ENCODE measurements at places on chromosomes 1 and 21.

DNA sequence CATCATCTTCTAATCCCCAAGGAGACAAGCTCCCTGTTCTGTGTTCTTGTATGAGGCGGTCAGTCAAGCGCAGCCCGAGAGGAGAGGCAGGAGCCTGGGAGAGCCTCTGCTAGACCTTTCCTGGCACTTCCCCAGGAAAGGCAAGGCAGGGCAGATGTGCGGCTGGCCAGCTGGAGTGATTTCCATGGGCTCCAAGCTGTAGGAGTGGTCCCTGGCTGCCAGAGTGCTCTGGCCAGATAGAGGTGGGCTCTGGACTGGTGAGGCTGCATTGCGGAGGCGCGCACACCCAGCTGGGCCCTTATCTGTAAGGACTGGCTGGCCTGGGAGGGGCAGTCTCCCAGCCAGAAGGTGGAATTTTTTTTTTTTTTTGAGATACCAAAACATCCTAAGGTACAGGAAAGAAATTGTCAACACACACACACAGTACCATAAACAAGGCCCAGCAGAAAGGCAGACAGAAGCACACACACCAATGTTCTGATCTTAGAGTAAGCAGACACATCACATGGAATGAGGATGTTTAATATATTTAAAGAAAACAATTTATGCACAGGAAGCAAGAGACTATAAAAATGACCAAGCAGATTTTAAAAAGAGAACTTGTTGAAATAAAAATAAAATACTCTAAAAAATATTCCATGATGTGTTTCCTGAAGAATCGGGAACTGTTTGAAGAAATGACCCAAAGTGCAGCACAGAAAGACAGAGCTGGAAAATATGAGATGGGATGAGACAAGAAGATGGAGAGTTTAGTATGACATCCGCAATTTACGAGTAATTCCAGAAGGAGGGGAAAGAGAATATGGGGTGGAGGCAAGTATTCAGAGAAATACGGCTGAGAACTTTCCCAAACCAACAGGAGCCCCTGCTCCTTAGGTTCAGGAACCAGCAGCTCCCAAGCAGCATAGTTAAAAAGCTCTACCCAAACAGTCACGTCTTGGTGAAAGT, 13.4 kb downstream of the IBA57 start:
- DNase-seq: no peak

DNA sequence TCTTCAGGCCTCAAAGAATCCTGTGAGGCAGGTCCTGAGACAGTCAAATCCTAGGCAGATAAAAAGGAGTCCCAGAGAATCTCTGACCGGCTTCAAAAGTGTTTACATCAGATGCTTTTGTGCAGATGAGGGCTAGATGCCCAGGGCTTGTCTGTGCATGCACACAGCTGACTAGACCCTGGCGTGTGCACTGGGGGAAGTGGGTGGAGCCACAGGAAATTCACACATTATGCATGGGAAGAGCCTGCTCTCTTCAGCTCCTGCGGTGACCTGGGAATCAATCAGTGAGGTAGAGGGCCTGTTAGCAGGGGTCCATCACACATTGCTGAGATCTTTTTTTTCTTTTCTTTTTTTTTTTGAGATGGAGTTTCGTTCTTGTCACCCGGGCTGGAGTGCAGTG, 36.6 kb upstream of the NHLH2 start:
- DNase-seq: no peak

DNA sequence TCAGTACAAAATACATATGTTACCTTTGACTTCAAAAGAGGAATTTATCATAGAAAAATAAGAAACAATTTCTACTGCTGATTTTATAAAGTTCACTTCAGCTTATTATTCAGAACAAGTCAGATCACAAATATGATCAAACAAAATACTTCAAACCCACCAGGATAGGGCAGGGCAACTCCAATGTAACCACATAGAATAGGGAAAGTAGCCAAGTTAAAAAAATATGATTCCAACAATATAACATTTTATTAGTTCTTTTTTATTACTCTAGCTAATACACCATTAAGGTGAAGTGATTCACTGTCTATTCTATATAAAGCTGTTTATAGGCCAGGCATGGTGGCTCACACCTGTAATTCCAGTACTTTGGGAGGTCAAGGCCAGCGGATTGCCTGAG, 54.6 kb upstream of the ZNHIT6 start:
- DNase-seq: no peak

DNA sequence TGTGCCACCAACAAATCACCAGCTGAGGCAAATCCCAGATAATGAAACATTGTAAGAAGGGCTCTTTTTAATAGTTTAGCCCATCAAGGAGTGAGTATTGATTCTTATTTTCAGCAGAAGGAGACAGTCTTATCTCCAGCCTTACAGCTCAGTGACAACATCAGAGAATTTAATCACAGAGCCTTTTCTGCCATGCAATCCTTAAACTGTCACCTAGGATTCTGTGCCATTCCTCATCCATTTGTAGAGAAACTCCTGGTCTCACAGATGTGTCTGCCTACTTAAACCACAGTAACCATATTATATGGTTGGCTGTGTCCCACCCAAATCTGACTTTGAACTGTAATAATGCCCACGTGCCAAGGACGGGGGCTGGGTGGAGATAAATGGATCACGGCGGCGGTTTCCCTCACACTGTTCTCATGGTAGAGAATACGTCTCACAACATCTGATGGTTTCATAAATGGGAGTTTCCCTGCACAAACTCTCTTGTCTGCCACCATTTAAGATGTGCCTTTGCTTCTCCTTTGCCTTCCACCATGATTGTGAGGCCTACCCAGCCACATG, 217.7 kb downstream of the RERE start:
- no peak for DNase-seq

DNA sequence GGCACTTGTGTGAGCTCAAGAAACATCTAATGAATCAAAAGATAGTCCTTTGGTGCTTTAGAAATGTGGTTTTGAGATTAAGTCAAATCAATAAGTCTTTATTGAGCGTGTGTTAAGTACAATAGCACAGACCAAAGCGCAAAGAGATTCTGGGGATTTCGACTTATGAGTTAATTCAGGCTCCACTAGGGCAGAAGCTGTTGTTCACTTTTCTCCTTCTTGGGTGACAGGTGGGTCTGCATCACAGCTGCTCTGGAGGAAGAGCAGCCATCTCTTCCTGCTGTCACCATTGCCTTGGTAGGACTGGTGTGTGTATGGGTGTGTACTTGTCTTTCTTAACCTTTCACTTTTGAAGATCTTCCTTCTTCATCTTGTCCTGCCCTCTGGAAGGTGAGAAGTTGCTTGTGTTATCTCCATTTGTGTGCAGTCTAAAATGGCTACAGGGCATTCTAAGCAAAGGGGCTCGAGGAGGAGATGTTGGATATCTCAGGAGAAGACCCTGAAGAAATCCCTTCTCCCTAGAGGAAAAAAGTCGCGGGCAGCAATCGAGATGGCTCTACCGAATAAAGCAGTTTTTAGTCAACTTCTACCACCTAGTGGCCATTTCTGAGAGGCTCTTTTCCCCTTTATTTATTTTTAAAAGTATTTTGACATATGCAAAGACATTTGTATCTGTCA, 22.9 kb upstream of the DISC1 start:
- peak; percentile 44 for DNase-seq

GRCh38 chr1:205030896-205031295, 12.1 kb upstream of the CNTN2 start:
- DNase-seq: no peak

DNA sequence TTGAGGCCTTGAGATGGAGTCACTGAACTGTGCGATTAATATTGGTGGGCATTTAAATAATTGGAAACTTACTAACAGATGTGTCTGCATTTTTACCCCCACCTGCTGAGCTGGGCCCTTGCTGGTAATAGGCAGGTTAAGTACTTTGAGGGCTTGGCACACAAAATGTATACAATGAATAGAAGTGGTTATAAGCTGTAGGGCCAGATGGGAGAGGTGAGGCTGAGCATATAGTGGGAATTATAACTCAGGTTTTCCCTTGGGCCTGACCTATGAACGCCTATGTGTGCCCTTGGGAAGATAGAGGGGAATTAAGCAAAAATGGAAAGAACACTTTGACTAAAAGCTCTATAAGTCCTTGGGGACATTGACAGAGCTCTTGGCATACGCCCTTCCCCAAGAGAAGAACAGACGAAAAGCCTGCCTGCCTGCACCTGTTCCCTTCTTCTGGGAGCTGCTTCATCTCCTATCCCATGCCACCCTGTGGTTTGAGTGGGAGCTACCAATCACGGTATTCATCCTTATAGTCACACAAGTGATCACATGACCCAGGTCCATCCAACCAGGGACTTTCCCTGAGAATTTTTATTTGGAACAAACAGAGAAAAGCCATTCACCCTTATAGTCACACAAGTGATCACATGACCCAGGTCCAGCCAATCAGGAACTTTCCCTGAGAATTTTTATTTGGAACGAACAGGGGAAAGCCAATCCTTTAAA, 260.7 kb upstream of the CSF3R start:
- DNase-seq: no peak

DNA sequence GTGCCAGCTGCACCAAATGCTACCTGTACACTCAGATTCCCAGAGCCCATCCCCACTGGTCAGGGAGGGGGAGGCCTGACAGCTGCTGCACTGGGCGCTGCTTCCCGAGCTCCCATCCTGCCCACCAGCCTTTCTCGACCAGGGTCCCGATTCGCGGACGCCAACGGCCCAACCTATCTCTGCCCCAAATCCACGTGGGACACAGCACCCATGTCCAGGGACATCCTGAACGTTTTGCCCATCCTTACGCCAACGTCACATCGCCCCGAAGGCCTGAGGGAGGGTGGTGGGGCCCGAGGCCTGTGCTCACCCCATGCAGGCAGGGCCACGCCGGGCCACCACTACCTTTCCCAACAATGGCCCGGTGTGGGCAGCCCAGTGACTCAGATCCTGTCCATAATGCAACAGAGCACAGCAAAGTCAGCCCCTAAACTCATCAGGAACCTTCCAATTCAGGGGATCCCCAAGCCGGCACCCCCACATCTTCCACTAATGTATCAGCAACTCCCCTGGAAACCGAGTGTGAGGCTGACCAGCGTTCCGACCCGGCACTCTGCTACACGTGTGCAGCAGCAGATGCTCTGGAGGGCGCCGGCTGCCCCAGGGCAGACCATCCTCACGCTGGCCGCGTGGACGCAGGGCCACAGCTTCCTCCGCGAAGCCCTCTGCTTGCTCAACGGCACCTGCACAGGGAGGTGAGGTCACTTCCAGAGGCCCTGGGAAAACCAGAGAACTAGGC, 11.3 kb upstream of the TMEM240 start:
- no peak for DNase-seq

DNA sequence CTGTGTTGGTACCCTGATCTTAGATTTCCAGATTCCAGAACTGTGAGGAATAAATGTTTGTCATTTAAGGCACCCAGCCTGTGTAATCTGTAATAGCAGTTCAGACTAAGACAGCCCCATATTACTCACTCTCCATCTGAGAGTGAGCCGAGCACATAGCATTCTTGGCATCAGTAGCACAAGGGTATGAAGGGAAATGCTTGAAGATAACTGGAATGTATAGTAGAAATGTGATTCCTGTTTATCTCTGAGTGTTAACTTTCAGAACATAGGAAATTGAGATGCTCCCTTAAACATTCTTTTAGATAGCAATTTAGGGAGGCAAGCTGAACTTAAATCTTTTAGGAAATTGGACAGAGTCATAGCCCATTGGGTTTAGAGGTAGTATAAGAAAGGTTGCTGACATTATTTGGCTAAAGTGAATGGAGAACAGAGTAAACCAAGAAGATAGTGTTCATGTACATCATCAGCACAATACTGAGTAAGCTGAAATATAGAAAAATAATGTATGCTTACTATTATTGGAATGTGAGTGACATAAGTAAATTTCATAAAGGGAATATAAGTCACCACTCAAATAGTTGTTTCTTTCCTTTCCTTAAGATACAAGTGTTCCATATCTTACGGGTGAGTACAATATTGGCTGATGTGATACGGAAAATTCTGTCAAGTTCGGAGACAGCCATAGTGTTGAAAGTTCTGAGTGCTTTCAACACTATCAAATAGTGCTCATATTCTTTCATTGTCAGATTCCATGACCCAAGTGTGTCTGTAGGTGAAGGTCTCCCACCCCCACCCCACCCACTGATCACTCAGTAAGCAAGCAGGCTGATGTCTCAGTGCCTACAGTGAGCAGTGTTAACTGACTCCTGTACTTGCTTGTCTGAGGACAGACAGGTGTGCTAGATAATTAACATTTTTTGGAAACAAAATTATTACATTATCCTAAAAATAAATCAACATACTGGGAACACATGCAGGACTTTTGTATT, 73.7 kb downstream of the LRRC8D start:
- no peak for DNase-seq

- no peak for DNase-seq
Observed at GRCh38 chr1:7376676-7377075, 394.4 kb upstream of the VAMP3 start.

DNA sequence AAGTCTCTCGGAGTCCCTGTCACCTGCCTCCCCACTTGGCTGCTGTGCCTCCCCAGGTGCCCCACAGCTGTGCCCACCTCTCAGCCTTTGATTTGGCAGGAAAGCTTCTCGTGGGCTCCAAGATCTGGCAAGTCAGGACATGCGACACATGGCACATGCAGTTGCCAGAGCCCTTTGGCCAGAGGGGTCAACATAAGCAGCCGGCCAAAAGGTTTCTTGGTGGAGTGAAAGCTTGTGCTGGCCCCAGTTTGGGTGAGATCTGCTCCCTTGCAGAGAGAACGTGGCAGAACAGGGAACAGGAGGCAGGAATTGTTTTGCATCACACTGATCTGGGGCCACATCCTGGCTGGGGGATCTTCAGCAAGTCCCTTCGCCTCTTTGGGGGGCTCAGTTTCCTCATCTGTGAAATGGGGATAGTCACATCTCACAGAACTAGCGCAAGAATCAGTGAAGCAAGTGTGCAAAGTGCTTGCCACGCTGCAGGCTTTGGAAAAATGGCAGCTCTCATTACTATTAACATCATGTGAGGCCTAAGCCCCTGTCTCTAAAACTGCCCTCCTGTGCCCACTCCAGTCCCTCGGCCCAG, 232.6 kb downstream of the TRABD2B start:
- DNase-seq: no peak

- DNase-seq: no peak
Observed at GRCh38 chr1:96519851-96520578, 201.6 kb upstream of the PTBP2 start.

DNA sequence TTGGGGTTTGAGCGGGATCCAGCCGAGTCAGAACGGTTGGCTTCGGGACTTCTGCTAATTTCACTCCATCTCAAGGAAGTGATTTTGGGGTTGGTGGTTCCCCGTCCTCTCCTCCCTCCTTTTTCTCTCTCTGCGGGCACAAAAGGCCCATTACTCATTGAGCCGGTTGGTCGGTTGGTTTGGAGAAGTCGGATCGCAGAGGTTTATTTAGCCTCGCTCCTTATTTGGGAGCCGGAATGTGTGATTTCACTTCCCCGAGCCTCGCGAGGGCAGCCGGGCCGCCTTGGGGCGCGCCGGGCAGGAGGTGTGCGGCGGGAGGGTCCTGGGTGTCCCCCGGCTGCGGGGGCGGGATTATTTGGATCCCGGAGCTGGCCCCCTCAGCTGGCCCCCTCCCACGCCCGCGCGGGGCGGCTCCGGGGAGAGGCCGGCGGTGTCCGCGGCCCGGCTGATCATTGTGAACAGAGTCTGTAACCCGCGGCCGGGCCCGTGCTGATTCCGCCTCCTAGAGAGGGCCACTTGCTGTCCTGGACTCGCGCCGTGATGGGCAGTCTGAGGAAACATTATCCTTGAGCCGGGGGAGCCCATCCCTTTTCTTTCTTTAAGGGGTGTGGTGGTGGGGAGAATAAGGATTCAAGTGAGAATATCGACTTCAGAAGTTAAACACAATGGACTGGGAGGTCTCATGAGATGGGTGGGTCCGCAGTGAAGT, 1.2 kb downstream of the MAPKAPK2 start:
- peak; percentile 74 for DNase-seq

- no peak for DNase-seq
Observed at GRCh38 chr21:31267644-31268043, 76.4 kb downstream of the TIAM1 start.

All from GM20000 (cell line).